ENCODE measurements at places on chromosomes 3 and 15. TPM values are rescaled to one million over a fixed set of nuclear protein-coding genes. Genes with fewer than 3 reads are reported as not detected.

The THRB gene
- total RNA-seq: 39.6 TPM

The POPDC2 gene
- 8.7 TPM for total RNA-seq

The SAMD7 gene
- total RNA-seq: 1.5 TPM

The CPA3 gene
- total RNA-seq: 2.6 TPM

The LMCD1 gene
- total RNA-seq: 73.0 TPM

The NR2E3 gene
- total RNA-seq: 0.51 TPM

The TM6SF1 gene
- total RNA-seq: 1.3 TPM

The GPR156 gene
- 3.0 TPM for total RNA-seq

The TRANK1 gene
- total RNA-seq: 17.4 TPM

The TRPM1 gene
- total RNA-seq: 5.5 TPM

The TMEM89 gene
- 1.9 TPM for total RNA-seq

The XXYLT1 gene
- 22.7 TPM for total RNA-seq

The CLDN18 gene
- total RNA-seq: 0.57 TPM

The DLL4 gene
- 6.2 TPM for total RNA-seq

The CDHR4 gene
- total RNA-seq: not detected

The SSUH2 gene
- total RNA-seq: 0.27 TPM

The TRH gene
- total RNA-seq: 0.97 TPM

The LINGO1 gene
- 2.9 TPM for total RNA-seq

The CNTN4 gene
- total RNA-seq: 1.5 TPM

The SPATA12 gene
- total RNA-seq: 0.28 TPM

The KBTBD13 gene
- not detected for total RNA-seq

The C2CD4B gene
- 3.2 TPM for total RNA-seq

The RTP4 gene
- 5.1 TPM for total RNA-seq

The DUOXA2 gene
- not detected for total RNA-seq

The CISH gene
- 7.6 TPM for total RNA-seq
